ENCODE measurements at places on chromosomes 2 and 18.

DNA sequence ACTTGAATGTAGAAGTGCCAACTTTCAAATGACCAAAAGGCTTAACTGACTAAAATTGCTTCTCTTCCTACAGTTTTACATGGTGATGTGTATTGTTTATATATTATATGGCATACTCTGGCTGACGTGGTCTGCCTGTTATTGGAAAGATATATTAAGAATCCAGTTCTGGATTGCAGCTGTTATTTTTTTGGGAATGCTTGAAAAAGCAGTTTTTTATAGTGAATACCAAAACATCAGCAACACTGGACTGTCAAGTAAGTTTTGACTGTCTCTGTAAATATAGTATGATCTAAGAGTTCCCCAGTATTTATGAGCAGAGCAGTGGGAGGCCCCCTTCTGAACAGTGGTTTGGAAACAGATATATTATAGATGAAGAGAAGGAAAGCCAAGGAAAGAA is 26.2 kb downstream of the TMEM87B start:
- no peak for DNase-seq

DNA sequence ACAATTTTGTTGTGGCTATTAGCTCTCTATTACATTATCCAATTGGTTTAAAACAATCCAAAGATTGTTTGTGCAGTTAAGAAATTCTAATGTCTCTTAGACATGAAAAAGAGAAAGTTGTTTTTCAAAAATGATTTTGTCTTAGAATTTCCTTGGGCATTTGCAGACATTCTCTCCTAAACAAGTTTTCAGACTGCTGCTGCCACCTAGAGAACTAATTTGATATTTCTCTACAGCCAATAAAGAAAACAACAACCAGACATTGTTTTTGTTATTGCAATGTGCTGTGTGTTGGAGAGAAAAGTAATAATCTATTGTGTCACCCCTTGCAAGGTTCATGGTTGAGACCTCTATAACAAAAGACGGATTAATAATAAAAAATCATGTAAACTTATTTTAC is 119.0 kb upstream of the SYT4 start:
- no peak for DNase-seq

GRCh38 chr2:218832081-218832480 is 478 bp upstream of the PRKAG3 start:
- DNase-seq = no peak

DNA sequence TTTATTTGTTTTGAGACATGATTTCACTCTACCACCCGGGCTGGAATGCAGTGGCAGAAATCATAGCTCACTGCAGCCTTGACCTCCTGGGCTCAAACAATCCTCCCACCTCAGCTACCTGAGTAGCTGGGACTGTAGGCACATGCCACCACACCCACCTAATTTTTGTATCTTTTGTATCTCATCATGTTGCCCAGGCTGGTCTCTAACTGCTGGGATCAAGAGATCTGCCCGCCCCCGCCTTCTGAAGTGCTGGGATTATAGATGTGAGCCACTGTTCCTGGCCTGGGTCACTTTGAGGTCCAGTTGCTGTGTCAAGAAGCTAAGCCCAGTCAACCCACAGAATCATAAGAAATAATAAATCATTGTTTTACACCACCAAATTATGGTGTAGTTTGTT is 38.4 kb downstream of the TSN start:
- DNase-seq = no peak

DNA sequence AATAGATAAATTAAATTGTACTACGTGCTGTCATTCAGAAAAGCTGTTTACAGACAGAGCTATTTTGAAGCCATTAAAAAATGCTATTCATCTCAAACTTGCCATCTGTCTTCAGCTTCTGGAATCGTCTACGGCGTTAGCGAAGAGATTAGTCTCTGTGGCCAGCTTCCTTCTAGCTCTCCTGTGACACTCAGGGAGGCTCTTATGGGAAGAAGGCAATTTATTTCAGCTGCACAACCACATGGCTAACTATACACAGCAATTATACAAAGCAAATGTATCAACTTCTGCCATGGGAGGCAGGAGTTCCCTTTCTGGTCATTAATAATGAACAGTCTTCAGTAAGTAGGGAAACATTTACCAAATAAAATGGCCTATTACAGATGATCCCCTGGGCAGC is 6.3 kb downstream of the CTAGE1 start:
- no peak for DNase-seq

DNA sequence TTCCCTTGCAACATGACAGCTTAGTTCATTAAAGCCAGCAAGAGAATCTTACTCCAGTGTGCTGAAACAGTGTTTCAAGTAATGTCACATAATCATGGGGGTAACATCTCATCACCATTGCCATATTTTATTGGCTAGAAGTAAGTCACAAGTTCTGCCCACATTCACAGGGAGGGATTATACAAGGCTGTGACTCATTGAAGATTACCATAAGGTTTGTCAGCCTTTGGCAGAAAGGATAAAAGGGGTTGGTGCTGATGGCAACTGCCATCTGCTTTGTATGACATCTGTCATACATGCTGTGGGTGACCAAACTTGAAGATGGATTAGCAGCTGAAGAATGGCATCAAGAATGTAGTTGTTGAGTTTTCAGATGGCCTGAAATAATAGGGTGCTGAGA is 61.2 kb downstream of the KCNE4 start:
- DNase-seq = no peak

DNA sequence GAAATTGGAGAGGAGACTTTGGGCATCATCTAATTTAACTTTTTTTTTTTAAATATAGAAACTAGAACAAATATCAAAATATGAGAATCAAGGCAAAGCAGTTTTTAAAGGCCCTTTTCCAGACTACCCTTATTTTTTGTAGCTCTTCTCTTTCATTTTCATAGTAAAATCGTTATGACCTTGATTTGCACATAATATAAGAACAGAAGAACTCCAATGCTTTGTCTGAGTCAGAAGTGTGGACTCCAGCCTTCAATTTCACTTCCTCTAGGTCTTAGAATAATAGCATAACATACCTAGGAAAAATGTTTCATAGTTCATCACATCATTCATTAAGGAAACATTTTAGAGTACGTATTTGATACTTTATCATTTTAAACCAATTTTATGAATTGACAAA is 74.4 kb downstream of the ANKRD12 start:
- DNase-seq = no peak

DNA sequence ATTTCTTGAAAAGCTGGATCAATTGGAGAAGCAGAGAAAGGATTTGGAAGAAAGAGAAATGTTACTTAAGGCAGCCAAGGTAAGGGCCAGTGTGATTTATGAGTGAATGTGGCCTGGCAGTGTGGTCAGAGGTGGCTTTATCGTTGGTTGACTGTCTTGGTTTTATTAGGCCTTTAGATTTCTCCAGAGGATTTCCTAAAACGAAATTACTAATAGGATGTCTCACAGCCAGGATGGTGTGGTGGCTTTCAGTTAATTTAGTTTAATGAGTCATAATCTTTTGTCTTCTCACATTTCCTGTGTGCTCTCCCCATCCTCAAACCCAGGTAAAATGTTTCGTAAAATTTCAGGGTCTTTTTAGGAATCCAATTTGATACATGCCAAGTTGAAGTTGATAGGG is 100.8 kb downstream of the TAF4B start:
- no peak for DNase-seq

DNA sequence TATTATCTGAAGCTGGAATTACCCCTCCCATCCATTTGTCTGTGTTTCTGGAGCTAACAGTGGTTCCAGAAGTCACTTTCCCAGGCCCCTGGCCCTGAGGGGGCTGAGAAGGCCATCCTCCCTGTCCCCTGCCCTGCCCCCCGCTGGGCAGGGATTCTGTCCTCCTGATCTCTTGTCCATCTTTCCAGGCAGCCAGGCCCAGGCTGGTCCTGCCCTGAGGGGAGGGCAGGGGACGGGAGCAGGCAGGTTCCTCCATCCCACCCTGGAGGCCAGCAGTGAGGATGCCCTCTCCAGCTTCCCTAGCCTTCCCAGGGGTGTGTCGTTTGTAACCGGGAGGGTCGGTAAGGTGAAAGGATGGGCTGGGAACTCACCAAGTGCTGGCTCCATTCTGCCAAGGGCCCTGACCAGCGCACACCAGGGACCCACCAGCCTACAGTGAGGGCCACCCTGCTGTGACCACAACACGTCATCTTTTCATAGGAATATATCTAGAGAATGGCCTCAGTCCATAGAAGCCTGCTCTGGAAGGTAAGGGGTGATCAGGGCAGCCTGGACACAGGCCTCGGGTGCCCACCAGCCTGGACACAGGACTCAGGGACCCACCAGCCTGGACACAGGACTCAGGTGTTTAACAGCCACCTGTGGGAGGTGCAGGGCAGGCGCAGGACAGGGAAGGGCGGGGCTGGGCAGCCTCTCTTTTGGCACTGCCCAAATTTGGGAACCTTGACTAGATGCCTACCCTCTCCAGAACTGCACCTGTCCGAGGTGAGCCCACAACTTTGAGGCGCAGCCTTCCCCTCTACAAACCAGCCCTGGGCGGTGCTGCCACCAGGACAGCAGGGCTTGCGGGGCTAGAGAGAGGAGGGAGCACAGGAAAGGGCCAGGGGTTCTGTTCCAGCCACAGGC is 35.8 kb upstream of the GPC1 start:
- DNase-seq = no peak
